ENCODE measurements at places on chromosomes 16 and 17.

GRCh38 chr17:11240041-11240840 lies 772 bp upstream of the SHISA6 start:
- no peak for DNase-seq

DNA sequence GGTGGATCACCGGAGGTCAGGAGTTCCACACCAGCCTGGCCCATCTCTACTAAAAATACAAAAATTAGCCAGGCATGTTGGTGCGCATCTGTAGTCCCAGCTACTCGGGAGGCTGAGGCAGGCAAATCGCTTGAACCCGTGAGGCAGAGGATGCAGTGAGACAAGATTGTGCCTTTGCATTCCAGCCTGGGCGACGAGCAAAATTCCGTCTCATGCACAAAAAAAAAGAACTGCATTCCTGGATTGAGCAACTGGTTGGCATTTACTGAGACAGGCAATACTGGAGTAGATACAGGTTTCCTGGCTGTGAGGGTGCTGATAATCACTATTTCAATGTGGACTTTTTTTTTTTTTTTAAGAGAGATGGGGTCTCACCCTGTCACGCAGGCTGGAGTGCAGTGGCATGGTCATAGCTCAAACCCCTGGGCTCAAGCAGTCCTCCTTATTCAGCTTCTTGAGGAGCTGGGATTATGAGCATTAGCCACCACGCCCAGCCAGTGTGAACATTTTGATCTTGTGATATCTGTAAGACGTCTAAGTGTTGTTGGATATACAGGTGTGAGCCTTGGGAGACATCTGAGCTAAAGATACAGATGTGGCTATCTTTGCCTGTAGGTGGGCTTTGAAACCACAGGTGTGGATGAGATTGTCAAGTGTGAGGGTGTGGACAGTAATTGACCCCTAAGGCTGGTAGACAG lies 5.8 kb downstream of the CYB5D2 start:
- no peak for DNase-seq

- DNase-seq = no peak
These were observed 1070.0 kb downstream of the CDH11 start for GRCh38 chr16:64051824-64052223.

DNA sequence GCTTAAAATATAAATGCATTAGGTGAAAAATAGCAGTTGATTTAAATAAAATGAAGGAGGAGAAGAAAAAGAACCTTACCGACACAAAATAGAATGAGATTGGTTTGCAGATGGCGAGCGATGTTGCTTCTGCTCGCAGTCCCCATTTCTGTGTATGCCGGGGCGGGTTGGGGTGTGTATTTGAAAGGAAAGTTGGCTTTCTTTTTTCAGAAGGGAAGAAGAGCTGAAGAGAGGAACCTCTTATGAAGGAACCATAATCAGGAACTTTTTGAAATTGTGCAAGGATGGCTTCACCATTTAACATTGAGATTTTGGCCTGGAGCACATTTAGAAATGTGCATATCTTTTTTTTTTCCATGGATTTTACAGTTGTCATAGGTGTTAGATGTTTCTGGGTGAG lies at the start of gene IGSF6:
IGSF6 (minus strand) TSS at position 156 of the 400 bp plus-strand sequence; CDS start at position 146, 10 bp downstream.
- no peak for DNase-seq

- DNase-seq = no peak
These were observed 41.6 kb downstream of the SPAG9 start for GRCh38 chr17:51079049-51079448.

GRCh38 chr17:79305768-79306423 lies 231.3 kb downstream of the ENGASE start:
- no peak for DNase-seq

GRCh38 chr16:51509336-51509735 lies 358.3 kb upstream of the SALL1 start:
- no peak for DNase-seq

GRCh38 chr17:79365836-79366770 lies 244.7 kb downstream of the RBFOX3 start:
- DNase-seq = peak; percentile 10

DNA sequence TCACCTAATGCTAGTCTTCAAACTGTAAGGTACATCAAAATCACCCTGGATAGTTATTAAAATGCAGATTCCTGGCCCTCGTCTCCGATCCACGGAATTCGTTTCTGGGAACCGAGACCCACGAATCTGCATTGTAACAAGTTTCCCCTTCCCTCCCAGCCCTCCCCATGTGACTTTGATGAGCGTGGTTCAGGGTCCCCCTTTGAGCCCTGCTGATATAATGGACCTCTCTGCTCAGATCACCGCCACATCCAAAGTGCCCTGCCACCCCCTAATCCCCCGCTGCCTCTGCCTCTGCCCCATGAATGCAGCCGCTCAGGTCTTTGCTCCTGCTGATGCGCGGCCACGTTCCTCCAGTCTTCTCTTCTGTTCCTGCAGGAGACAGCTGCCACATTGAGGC lies 283.1 kb downstream of the SNX29 start:
- DNase-seq = no peak

GRCh38 chr17:64005734-64006167 lies 7.6 kb downstream of the PRR29 start:
- DNase-seq = no peak

- no peak for DNase-seq
These were observed 75.5 kb downstream of the SOCS1 start for GRCh38 chr16:11180489-11180888.

- DNase-seq = no peak
These were observed 46.6 kb downstream of the NUP93 start for GRCh38 chr16:56776562-56776961.

DNA sequence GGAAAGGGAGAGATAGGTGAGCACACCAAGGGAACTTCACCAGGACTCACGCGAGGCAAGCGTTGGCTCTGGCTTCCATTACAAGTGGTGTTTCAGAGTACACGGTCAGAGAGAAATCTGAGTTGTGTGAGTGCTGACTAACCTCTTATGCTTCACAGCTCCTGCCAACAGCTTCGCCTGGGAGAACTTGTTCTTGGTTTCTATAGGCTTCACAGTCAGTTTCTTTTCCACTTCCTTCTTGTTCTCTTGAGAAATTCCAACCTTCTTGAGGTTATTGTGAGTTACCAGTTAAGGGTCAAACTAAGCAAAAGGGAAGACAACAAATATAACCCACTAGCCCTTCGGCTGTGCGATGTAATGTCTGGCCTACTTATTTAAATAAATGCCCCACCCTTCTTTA lies 18.9 kb downstream of the PSME3IP1 start:
- no peak for DNase-seq

GRCh38 chr17:13575922-13576419 lies 25.8 kb downstream of the HS3ST3A1 start:
- DNase-seq = no peak

GRCh38 chr17:34817252-34818035 lies 143.8 kb downstream of the CCT6B start:
- DNase-seq = no peak

DNA sequence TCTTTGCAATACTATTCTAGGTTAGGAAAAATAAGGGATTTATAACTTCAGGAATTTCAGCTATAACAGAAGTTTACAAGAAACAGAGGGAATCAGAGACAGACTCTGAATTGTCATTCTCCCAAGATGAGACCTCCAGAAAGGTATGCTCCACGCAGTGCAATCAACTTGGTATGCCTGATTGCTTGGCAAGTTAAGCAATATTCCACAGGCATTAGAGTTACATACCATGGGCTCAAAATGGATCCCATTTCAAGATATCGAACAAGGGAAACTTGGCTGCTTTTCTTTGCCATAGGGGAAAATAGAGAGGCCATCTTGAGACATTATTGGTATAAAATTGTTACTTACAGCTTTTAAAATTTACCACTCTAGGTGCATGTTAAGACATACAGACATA lies 615.6 kb upstream of the SOX9 start:
- no peak for DNase-seq

DNA sequence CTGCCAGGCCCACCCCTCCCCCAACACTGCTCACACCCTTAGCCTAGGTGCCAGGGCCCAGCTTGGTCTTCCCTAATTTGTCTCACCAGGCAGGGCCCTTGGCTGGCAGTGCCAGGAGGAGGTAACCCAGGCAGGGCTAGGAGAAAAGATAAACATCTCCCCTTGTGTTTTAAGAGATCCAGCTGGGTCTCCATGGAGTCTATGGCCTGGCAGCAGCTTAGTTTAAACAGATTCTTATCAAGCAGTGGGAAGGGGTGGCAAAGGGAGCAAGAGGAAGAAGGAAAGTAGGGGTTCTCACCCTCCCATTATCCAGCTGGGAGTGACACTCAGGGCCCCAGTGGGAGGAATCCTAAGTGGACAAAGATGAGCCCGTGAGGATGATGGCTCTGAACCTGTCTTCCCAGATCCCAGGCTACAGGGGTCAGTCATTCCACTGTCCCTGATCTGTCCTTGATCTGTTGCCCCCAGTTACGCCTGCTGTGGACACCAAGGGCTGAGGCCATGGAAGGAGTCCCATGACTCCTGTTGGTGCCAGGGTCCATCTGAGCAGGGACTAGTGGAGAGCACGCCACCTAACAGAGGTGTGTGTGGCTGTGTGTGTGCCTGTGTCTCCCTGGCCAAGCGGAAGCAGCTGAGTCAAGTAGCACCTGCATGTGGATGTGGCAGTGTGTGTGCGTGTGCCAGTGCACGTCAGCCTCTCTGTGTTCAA lies 47.4 kb upstream of the MEIOC start:
- DNase-seq = no peak

DNA sequence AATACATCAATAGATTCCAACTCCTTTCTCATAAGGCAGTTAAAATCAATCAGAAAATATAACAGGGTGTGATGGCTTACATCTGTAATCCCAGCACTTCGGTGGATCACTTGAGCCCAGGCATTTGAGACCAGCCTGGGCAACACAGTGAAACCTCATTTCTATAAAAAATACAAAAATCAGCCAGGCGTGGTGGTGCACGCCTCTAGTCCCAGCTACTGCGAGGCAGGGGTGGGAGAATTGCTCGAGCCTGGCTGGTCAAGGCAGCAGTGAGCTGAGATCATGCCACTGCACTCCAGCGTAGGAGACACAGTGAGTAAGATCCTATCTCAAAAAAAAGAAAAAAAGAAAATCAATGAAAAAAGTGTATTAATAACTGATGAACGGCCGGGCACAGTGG lies 258.6 kb downstream of the NTN1 start:
- no peak for DNase-seq

DNA sequence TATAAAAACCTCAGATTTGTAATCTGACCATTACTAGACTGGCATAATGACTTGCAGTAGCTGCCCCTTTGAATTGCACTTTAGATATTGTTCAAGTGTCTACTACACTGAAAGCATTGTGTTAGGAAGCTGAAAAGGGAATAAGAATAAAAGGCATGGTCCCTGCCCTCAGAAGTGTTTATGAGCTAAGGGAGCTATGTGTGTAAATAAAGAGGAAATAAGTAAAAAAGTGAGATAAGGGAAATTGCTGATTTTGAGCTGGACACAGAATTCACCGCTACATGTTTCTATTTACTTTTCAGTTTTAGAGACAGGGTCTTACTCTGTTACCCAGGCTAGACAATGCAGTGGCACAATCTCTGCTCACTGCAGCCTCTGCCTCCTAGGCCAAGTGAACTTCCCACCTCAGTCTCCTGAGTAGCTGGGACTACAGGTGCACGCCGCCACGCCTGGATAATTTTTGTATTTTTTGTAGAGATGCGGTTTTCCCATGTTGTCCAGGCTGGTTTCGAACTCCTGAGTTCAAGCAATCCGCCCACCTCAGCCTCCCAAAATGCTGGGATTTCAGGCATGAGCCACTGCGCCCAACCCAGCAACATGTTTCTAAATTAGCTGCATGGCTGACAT lies 57.0 kb downstream of the GRB2 start:
- no peak for DNase-seq

- DNase-seq = no peak
These were observed 3.7 kb upstream of the PIK3R6 start for GRCh38 chr17:8871081-8871581.

DNA sequence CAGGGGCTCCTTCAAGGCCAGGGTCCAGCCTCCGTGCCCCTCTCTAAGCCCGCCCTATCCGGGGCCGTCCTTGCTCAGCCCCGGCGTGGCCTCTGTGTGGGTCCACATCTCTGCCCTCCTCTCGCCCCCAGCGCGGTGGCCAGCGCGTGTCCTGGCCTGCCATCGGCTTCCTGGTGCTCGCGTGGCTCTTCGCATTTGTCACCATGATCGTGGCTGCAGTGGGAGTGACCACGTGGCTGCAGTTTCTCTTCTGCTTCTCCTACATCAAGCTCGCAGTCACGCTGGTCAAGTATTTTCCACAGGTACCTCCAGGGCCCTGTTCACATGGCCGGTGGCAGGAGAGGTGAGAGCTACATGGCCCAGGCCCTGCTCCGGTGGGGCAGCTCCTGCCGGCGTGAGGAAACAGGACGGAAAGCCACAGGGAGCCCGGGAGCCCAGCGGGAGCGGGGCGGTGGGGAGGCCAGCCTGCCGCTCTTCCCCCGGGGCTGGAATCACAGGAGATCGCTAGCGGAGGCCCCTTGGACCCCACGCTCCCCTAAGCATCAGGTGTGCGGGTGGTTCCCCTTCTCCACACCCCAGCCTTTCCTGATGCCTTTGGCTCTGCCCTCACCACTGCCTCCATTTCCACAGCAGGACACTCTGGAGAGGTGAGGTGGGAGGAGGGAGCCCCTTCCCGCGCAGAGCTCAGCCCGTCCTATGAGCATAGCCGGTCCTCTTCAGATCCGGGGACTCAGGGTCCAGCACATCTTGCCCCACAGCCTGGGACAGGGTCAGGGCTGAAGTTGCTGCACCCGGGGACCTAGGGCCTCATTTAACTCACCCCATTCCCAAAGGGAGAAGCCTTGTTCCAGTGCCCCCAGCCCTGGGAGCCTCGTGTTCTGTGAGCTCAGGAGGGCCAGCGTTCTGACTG lies 10.2 kb downstream of the TAX1BP3 start:
- DNase-seq = no peak

- no peak for DNase-seq
These were observed 2.5 kb downstream of the SLC12A4 start for GRCh38 chr16:67965668-67966548.

DNA sequence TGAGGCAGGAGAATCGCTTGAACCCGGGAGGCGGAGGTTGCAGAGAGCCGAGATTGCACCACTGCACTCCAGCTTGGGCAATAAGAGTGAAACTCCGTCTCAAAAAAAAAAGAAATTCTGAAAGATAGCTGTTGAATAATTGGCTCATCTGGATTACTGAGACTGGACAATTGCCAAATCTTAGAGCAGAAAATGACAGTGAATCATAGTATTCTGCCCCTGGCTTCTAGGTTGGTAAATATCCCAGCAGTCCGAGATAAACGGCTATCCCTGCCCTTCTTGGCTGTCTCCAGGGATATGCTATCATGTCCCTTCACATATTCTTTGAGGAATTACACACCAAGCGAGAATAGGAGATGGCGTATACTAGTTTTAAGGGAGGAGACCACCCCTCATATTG lies 35.5 kb upstream of the METTL16 start:
- DNase-seq = no peak

Data from right renal pelvis (tissue), 4 donors.